ENCODE measurements at places on chromosomes 6 and 20. TPM values are rescaled to one million over a fixed set of nuclear protein-coding genes. Genes with fewer than 3 reads are reported as not detected.
A peak's percentile ranks its signal among the peaks of the same experiment; 100 is the strongest.

DNA sequence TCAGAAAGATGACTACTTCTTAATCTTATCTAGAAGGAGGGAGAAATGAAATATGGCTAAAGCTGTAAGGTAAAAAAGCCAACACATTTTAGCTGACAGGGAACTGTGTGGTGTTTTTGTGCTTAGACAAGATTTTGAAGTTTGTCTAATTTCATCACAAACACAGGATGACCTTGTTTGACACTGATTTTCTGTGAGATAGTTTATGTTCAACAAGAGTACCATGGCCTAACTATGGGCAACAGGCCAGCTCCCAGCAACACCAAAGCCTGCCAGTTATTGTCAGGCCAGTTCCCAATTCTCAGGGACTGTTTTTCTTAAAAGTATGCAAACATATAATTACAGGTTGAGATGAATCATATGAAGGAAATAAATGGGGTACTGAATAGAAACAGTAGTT, 5.5 kb upstream of the ABCF1 start:
- no peak for DNase-seq

FOXS1 gene
- total RNA-seq = not detected

GRCh38 chr6:20540683-20541082, 6.4 kb downstream of the CDKAL1 start:
- DNase-seq = peak; percentile 58

- peak; percentile 85 for DNase-seq
These were observed 703.1 kb downstream of the RFPL4B start for GRCh38 chr6:113050010-113050858.

- DNase-seq = no peak
These were observed 36.7 kb upstream of the AKIRIN2 start for GRCh38 chr6:87738744-87739143.

GRCh38 chr6:125945378-125946141, 11.0 kb upstream of the HINT3 start:
- DNase-seq = no peak

- DNase-seq = no peak
These were observed 3.8 kb upstream of the LRRN4 start for GRCh38 chr20:6057691-6058090.

- DNase-seq = no peak
These were observed 1.4 kb downstream of the SRC start for GRCh38 chr20:37347347-37347823.

- no peak for DNase-seq
These were observed 49.2 kb downstream of the ANKRD6 start for GRCh38 chr6:89482126-89482525.

C4A gene
- total RNA-seq = 2.2 TPM

GRCh38 chr20:3173610-3174441, 477 bp upstream of the LZTS3 start:
- peak; percentile 68 for DNase-seq

- DNase-seq = peak; percentile 70
These were observed 28.9 kb downstream of the STX7 start for GRCh38 chr6:132483779-132484679.

DNA sequence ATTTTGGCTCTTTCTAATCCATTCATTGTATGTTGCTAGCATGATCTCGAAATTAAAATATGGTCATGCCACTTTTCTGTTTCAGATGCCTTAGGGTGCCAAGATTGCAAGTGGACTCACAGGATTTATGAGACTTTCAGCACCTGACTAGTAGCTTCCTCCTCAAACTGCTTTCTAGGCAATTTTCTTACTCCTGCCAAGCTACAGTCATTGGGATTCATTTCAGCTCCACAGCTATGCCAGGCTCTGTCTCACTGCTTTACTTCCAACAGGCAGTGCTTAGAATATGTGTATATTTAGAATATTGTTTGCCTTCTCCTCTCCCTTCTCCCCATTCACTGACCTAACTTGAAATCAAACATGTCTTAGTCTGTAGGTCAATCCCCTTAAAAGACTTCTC, 681.4 kb downstream of the TENT5A start:
- no peak for DNase-seq

- no peak for DNase-seq
These were observed 153.8 kb downstream of the QKI start for GRCh38 chr6:163568275-163568674.

GRCh38 chr20:62063981-62064769, 1.5 kb downstream of the TAF4 start:
- DNase-seq = no peak

GRCh38 chr6:89145956-89146717, at the start of gene PM20D2:
Gene PM20D2 (plus strand): TSS chr6:89146055. CDS start chr6:89146145, 90 bp downstream.
- DNase-seq = peak; percentile 38

DNA sequence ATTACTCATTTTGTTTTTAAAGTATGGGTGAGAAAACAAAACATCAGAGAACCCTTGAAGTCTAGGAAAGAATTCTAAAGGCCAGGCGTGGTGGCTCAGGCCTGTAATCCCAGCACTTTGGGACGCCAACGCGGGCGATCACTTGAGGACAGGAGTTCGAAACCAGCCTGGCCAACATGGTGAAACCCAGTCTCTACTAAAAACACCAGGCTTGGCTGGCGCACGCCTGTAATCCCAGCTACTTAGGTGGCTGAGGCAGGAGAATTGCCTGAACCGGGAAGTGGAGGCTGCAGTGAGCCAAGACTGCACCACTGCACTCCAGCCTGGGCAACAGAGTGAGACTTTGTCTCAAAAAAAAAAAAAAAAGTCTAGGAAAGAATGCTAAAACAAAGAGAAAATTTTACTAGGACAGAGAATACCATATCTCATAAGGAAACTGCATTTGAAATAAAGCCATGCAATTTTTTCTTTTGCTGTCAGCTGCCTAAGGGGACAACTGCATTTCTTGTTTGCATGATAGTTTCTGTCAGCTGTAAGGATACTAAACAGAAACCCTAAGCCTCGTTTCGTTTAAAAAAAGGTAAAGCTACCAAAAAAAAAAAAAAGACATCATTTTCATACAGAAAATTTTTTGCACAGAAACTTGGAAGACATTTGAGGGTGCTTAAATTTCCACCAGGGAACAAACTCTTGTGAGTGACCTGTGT, 32.1 kb downstream of the SMLR1 start:
- no peak for DNase-seq

- no peak for DNase-seq
These were observed 224.8 kb upstream of the RREB1 start for GRCh38 chr6:6883011-6883410.

OR2H2 gene
- not detected for total RNA-seq

FNDC1 gene
- total RNA-seq = not detected

RSPO3 gene
- total RNA-seq = not detected

DNA sequence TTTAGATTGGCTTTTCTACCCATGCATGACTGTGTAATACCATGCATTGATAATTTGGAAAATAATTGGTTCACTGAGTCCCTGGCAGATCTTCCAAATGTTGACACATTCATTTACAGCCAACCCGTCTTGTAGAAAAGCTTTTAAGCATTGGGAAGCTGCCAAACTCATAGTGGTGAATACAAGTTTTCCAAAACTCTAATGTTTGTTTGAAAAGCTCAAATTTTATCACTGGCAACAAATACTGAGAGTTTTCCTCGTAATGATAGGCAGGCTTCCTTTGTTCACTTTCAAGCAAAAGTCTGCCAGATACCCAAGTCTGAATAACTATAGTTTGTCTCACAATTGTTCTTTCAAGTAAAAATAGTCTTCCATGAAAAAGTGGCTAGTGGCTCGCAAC, 143.0 kb downstream of the FIG4 start:
- DNase-seq = no peak

DNA sequence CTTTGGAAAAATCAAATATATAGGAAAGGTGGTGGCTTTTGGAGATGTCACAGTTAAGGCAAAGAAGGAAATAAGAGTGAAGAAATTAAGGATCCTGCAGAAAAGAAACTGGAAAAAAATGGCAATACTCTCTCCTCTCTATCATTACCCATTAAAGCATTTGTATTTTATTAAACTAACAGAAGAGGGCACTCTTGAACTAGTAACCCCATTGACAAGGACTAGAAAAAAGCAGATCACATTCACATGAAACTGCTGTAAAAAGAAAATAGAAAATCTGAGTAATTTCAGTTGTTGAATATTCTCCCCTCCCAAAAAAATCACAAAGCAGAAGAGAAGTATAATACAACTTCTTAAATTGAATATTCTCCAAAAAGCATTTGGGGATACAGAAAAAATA, 104.1 kb upstream of the SLC35B3 start:
- DNase-seq = no peak

Measured in LHCN-M2 (cell line).